ENCODE measurements at places on chromosomes 2 and 18.
A peak's percentile ranks its signal among the peaks of the same experiment; 100 is the strongest.

DNA sequence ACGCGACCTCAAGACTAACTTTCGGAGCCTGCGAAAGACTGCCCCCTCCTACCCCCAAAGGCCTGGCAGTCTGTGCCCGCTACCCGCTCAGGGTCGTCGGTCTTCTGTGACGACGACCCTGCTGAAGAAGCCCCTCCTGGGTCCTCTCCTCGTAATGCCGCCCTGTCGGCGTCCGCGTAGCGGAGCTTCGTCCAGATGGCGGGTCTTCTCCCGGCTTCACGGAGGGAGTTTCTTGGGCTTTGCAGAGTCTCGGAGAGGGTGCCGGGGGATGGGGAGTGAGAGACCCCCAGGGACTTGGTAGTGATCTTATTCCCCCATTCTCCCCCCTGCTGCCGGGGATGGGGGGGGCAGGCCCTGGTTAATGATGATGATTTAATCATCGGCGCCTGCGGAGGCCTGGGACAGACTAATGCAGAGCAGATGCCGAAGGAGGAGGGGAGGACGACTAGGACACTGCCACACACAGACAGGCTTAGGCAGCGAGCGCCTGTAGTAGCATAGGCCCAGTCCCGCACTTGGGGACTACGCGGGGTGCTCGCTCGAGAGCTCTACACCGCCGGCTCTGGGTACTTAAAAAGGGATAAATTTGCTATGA lies 528 bp upstream of the PCGF1 start:
- DNase-seq = no peak

DNA sequence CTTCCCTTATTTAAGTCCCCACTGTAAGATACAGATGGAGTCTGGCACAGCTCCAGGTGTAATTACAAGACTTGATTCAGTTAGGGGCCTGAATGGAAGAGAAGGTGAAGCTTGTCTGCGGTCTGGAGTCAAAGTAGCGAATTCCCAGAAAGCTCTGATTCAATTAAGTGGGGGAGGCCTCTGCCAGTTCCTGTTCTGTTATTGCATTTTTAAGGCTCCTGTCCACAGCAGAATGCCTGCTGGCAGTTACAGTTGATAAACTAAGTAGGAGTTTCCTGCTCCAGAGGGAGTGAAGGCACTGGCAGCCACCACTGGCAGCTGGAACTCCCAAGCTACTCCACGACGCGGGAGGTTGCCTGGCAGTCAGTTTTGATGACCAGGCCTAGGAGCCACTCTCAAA lies 181.1 kb downstream of the SOCS6 start:
- DNase-seq = no peak

GRCh38 chr2:20371323-20372025 lies 20.8 kb upstream of the PUM2 start:
- DNase-seq = no peak

GRCh38 chr18:49813069-49813318 lies 339 bp downstream of the ACAA2 start:
- no peak for DNase-seq

- no peak for DNase-seq
These were observed 992.2 kb upstream of the PIK3C3 start for GRCh38 chr18:40962784-40963183.

- no peak for DNase-seq
These were observed 289.7 kb upstream of the FSHR start for GRCh38 chr2:49444005-49444404.

DNA sequence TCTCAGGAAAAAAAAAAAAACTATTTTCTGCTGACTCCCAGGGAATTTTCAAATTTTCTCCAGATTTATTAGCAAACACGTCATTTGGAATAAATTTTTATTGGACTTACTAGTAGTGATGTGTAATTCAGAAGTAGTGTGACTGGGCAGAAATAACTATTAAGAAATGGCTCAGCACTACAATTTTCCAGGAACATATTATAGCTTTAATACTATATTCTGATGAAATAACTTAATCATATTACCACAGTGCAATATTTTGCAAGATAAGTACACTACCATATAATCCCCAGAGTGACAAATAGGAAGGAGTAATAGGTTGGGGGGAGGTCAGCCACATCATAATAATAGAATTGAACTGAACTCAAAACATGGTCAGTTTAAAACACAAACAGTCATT lies 19.7 kb upstream of the TNFAIP6 start:
- DNase-seq = no peak

GRCh38 chr2:75491129-75491753 lies 69.5 kb downstream of the EVA1A start:
- DNase-seq = no peak

GRCh38 chr18:35045806-35046205 lies 4.6 kb downstream of the MAPRE2 start:
- DNase-seq = no peak

- no peak for DNase-seq
These were observed 69.5 kb upstream of the CHRNA1 start for GRCh38 chr2:174833737-174834136.

- DNase-seq = no peak
These were observed 73.5 kb downstream of the HNRNPLL start for GRCh38 chr2:38529208-38529607.

DNA sequence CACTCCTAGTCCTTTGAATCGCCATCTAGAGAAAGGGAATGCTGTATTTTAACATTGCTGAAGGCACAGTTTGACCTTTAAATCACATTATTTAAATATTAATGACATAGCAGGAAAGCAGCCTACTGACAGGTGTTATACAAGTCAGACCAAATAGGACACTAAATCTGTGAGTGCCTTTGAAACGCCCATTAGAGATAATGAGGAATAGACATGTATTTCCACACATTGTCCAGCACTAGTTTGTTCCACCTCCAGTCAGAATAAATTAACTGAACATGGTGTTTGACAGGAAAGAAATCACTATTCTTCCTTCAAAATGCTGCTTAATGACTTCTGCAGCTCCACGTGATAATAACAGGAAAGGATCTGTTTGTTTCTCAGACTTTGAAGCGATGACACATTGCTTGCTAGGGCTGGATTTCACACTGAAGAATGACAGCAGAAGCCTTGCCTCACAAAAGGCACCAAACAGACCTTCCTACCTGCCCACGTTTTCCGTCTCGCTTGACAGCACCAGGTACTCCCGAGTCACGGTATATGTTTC lies 90.5 kb upstream of the DDX18 start:
- no peak for DNase-seq

GRCh38 chr2:220002251-220002650 lies 374.8 kb downstream of the SLC4A3 start:
- DNase-seq = no peak

DNA sequence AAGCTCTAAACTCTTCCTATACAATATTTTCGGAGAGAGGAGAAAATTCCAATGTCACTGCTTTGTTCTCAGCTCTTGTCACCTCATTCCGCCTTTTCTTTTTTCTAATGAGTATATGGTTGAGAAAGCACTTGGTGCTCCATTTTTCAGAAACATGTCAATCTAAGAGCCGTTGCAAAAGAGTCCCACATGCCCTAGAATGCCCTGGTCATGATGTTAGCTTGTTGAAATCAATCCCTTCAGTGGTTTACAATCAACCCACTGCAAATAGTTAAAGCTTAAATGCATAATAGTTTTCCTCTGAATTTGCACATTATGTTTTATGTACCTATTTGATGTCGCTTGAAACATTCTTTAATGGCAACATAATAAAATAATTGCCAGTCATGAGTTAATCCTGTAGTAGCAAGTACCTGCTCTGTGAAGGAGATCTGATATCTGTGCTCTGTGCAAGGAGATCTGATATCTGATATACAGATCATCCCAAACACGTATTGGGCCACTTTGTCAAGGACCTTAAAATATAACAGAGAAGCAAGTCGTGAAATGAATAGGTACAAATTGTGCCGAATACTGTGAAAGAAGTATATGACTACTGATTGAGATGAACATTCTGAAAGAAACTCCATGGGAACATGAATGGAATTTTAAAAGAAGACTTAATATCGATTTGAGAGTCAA lies 1633.5 kb downstream of the SUCLG1 start:
- DNase-seq = no peak

- no peak for DNase-seq
These were observed 15.0 kb upstream of the ZNF407 start for GRCh38 chr18:74582642-74583041.

- DNase-seq = no peak
These were observed 267.6 kb upstream of the HNRNPA3 start for GRCh38 chr2:176944998-176945397.

GRCh38 chr18:23668731-23669130 lies 6.0 kb upstream of the ANKRD29 start:
- DNase-seq = no peak

DNA sequence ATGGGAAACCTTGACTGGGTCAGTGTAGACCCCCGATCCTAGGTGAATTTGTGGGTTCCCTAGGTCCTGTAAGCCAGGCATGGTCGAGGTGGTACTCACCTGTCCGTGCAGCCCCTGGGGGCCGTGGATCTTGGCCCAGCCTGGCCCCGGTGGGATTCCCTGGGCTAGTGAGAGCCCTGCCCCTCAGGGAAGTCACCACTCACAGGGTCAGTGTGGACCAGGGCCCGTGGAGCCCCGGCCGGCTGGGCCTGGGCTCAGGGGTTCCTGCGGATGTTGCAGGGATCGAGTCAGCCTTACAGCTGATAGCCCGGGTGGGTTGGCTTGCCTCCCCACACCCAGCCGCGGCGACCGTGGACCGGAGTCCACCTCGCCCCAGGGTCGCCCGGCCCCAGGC lies 528 bp downstream of the ATG9A start:
- no peak for DNase-seq

GRCh38 chr2:42359304-42359964 lies 1.6 kb downstream of the COX7A2L start:
- DNase-seq = no peak

- DNase-seq = no peak
These were observed 107.2 kb downstream of the RNF152 start for GRCh38 chr18:61785588-61785987.

GRCh38 chr2:223501641-223502040 lies 100.5 kb downstream of the SCG2 start:
- DNase-seq = peak; percentile 9

DNA sequence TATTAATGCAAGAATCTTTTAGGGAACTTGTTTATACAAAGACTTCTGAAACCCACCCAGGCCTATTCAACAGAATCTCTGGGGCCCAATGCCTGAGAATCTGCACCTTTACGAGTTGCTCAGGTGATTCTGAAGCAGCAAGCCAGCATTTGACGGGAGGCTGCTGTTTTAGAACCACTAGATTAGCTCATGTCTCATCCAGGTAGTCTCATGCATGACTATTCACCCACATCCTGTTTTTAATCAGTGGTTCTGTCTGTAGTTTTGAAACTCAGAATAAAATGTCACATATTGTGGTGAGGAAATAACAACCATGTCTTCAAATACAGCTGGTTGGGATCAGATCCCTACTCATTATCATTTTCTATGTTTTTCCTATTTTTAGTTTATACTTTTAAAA lies 39.5 kb downstream of the CYTIP start:
- no peak for DNase-seq

- DNase-seq = no peak
These were observed 455.4 kb upstream of the LRRTM4 start for GRCh38 chr2:77977471-77978063.

DNA sequence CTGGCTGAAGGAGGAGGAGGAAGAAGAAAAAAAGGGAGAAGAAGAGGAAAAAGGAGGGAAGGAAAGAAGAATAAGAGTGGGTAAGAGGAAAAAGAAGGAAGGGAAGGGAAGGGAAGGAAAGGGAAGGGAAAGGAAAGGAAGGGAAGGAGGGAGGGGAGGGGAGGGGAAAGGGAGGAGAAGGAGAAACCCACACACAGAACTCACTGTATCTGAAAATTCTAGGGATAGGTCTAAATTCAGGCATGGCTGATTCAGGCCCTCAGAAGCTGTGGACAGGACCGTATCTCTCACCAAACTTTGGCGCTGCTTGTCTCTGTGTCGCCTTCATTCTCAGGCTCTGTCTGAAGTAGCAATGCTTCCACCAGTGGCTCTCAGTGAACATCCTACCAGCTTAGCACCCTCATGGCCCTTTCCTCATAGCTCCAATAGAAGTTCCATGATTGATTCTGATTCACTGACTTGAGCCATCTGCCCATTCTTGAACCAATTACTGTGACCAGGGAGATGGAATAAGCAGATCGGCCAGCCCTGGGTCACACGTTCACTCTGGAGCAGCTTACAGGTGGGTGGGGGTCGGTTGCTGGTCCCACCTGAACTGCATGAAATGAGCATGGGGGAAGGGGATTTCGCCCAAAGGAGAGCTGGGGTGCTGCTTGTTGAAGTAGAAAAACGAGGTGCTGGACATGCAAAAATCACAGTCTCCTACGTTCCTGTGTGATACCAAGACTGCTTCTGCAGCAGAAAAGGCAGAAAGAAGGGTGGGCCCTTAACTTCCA lies 59.7 kb downstream of the TTC32 start:
- no peak for DNase-seq

GRCh38 chr2:224546926-224547325 lies 38.2 kb downstream of the CUL3 start:
- DNase-seq = no peak

DNA sequence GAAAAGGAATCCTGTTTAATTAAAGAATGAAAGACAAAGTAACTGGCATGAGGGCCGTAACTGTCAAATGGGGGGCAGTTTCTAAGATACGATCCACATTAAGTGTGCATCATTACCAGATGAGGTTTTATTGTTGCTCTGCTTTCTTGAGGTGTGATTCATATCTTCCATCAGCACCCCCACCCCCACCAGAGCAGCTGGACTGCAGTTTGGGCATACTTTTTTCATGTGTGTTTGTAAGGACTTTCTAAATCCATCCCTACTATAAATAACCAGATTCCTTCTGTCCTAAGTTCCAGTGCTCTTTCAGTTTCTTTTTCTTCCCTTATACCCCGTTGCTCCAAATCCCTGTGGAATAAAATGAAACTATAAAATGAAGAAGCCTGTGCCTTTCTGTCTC lies 142.1 kb downstream of the CDCA7 start:
- DNase-seq = no peak

- DNase-seq = no peak
These were observed 49.9 kb downstream of the DDX1 start for GRCh38 chr2:15641530-15641982.

GRCh38 chr2:135121016-135121657 lies 69.0 kb downstream of the RAB3GAP1 start:
- no peak for DNase-seq

GRCh38 chr2:7660816-7661215 lies 743.6 kb downstream of the RNF144A start:
- no peak for DNase-seq

Measured in retinal pigment epithelial cell (primary cell).